ENCODE measurements at places on chromosomes 6 and 20.

GRCh38 chr6:108625581-108625980 is 64.9 kb downstream of the FOXO3 start:
- DNase-seq = no peak

DNA sequence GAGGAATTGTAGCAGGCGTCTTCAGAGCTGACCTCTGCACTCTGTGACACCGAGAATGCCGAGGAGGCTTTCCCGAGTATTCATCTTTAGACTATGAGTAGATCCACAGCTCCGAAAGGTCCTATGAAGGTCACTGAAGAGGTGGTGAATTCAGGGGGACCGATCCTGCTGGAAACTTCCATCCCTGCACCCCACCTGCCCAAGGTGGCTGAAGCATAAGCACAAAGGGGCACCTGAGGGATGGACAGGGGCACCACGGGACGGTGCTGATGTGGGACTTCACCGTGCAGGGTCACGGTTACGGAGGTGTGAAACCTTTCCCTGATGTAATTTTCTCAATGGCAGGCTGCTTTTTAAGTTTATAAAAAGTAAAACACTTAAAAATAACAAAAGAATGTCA is 24.4 kb downstream of the DIDO1 start:
- DNase-seq = no peak

DNA sequence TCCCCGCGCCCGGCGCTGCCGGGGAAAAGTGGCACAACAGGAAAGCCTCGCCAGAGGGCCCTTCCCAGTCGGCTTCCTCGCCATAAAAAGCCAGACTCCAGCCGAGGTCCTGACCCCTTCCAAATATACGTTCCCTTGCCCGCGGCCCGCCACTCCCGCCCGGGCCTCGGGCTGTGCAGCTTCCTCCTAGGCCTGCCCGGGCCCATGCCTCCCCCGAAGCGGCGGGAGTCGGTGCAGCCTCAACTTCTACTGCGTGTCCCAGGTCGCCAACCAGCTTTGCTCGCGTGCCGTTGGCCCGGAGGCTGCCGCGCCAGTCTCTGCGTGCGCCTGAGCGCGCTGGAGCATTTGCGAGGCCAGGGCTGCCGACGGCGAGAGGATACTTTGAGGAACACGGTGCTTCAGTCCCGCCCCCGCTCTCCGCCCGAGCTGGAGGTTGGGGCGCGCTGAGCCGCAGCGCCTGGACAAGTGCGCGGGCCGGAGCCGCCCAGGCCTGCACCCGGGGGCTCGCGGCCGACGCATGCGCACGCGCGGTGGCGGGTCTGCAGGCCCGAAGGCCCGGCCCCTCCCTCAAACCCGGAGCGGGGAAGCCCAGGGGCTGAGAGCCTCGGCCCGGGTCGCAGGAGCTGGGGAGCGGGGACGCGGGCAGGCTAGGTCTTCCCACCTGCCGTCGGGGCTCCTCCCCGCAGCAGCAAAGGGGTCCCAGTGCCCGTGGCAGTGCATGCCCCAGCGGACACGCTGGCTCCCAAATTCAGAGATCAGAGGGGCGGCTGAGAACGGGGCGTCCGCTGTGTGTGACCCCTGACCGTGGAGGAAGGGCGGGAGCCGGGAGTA is 10.2 kb downstream of the FOXC1 start:
- no peak for DNase-seq

DNA sequence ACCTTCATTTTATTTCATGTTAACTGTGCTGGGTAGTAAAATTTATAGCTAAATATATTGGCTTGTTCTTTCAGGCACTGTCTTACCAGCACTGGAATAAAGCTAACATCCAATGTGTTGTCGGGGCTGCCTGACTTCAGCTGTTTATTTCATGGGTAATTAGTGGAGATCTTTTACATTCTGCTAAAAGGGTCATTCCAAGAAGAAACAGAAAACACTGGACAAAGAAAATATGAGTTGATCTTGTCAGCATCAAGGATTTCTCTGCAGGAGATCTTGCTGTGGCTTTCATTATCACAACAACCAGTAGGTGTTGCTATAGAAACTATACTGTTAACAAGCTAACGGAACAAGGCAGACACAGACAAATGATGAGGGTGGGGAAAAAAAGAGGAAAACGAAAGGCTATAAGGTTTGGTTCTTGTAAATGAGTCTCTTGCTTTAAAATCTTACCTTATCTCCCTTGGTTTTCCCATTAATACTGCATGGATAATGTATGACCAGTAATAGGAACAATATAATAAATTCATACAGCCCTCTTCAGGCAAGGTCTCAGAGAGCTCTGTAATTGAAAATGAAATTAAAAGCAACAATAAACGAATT is 206.8 kb downstream of the SIM1 start:
- DNase-seq = no peak

- DNase-seq = no peak
Observed at GRCh38 chr6:32610682-32611296, 21.1 kb upstream of the HLA-DRB1 start.

DNA sequence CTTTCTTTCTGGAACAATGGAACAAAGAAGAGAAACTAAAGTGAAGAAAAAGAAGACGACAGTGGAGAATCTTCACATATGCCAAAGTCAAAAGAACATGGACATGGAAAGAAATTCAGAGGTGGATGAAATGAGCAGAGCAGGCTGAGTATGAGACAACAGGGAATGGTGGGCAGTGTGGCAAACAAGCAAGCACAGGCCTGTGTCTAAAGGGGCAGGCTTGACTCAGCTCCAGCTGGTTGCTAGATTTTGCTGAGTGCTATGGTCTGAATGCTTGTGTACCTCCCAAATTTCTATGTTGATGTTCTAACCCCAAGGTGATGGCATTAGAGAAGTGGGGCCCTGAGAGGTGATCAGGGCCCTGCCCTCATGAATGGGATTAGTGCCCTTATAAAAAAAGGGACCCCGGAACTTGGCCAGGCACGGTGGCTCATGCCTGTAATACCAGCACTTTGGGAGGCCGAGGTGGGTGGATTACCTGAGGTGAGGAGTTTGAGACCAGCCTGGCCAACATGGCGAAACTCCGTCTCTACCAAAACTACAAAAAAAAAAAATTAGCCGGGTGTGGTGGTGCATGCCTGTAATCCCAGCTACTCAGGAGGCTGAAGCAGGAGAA is 49.6 kb downstream of the ZMYND8 start:
- no peak for DNase-seq

- DNase-seq = no peak
Observed at GRCh38 chr6:159981403-159982245, 12.7 kb downstream of the IGF2R start.

DNA sequence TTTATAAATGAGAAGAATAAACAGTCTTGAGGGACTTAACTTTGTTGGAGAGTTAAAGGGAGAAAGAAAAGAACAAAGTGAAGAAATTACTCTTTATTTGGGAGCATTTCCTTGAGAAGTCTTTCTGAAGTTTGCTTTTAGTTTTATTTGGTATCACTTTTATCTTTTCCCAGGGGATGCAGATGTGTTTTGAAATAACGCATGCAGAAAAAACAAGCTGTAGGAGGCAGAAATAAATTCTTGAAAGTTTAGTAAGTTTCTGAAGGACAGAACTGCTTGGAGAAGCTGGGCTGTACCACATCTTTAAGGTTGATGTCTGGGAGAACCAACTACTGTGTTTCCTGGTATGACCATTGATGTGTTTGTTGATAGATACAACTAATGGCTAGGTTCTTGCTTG is 75.0 kb downstream of the PLCB4 start:
- no peak for DNase-seq

DNA sequence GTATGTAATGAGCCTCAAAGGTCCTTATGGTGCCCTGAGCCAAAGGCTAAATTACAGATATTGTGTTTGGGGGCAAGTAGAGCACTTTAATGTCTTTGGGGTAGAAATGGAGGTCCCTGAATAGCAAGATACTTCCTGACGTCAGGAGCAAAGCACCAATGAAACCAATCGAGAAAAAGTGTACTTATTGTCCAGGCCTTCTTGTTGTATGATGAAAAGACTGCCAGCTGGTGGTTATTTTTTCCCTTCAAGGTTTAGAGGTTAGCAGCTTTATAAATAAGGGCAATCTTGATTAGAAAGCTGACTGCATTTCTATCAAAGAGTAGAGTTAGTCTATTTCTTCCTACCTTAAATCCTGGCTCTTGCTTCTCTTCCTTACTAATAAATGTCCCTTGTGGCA is 76.1 kb upstream of the HSF2 start:
- DNase-seq = no peak

DNA sequence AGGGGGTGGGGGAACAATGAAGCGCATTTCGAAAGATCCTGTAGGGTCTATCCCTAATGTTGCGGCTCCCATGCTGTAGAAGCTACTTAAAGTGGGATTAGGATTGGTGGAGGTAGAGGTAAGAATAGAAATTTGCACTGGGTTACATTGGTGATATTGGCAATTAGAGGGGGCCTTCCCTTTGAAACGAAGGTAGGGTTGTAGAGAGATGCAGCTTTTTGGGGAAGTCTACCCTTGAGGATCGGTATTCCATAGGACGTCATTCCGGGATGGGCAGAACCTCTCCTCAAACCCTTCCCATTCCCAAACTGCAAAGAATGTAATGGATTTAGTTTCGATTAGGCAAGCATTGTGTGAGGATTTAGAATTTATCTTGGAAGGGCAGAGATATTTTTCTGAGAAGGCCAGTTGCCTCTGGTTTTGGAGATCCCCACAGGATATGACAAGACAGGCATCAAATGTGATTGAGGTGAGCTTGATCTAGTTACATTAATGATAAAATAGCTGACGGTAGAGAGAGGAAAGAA is 5.4 kb upstream of the ZNFX1 start:
- DNase-seq = no peak

- DNase-seq = no peak
Observed at GRCh38 chr20:51688600-51689244, 79.5 kb downstream of the ATP9A start.

- DNase-seq = no peak
Observed at GRCh38 chr6:111076024-111076695, 11.1 kb upstream of the SLC16A10 start.

DNA sequence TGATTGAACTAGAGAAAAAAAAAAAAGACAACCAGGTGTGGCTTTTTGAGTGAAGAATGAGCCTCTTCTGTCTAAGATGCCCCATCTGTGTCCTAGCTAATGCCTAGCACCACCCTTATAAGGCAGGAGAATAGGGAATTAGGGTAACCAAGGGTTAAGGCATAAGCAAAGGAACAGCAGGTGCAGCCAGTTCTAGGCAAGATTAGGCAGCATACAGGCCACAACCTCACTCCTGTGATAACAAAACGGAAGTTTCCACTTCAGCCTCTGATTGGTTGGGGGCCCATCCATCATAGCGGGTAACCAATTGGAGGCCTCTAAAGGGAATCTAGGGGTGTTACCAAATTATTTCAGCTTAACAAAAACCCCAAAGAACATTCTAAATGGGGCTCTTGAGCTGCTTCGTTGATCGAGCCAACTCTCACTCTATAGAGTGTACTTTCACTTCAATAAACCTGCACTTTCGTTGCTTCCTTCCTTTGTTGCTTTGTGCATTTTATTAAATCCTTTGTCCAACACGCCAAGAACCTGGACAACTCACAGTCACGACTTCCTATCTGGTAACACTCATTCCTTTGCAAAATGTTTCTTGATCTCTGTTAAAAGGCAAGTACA is 61.9 kb upstream of the TAGAP start:
- DNase-seq = no peak

DNA sequence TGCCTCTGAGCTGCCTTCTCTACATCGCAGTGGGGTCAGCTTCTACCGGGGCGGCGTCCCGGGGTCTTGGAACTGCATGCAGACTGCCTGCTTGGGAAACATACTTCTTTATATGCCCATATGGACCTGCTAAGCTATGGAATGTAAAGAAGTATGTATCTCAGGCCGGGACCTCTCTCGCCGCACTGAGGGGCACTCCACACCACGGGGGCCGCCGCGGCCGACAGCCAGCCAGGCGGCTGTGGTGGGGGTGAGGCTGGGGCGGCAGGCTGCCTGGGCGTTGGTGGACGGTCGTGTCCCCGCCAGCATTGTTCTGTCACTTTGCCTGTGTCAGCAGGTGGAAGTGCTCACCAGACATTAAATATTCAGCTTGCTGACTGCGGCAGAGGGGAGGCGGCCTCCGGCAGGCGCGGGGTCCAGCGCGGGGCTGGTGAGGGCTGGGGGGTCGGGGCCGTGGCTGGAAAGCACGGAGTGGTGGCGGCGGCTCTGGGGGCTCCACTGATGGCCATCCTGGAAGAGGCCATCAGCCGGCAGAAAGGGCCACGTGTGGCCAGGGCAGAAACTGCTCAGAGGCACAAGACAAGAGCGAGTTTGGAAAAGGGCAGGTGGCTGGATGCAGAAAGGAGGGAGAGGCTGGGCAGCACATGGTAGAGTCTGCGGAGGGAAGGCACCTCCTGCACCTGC is 78.6 kb upstream of the GATA5 start:
- DNase-seq = no peak

DNA sequence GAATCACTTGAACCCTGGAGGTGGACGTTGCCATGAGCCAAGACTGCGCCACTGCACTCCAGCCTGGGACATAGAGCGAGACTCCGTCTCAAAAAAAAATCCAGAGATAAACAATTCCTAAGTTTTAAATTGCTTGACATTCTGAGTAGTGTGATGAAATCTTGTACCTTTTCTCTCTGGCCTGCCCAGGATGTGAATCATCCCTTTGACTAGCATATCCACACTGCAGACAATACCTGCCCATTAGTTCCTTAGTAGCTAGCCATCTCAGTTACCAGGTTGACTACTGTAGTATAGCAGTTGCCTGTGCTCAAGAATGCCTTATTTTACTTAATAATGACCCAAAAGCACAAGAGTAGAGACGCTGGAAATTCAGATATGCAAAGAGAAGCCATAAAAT is 2.8 kb downstream of the ZFP57 start:
- no peak for DNase-seq

DNA sequence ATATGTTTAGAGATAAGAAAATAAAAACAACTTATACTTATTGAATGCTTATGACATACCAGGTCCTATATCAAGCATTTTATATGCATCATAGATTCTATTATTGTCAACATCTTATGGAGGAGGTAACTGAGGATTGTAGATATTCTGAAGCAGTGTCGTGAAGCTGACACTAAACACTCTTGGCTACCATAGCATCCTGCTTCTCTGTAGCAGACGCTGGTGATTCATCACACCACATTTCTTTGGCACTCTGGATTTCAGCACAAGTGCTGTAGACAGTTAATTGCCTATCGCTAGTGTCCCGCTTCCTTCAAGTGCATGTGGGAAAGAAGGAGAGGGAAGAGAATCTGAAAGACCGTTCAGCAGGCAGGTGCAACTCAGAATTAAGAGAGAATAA is 317.1 kb downstream of the PLCB1 start:
- no peak for DNase-seq

DNA sequence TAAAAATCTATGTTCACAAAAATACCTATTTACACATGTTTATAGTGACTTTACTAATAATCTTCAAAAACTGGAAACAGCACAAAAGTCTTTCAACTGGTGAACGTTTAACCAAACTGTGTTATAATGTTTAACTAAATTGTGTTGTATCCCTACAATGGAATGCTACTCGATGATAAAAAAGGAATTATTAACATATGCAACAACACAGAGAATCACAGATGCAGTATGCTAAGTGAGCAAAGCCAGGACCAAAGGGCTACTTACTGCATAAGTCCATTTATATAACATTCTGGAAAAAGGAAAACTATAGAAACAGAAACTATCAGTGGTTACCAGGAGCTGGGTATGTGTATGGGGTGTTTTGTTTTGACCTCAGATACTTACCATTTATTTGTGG is 602.2 kb upstream of the BTBD3 start:
- no peak for DNase-seq
